NCI-H774 (cell line): ENCODE measurements at places on chromosomes 16 and 17.

GRCh38 chr16:55274391-55274790, 49.6 kb upstream of the IRX6 start:
- DNase-seq, result no peak

DNA sequence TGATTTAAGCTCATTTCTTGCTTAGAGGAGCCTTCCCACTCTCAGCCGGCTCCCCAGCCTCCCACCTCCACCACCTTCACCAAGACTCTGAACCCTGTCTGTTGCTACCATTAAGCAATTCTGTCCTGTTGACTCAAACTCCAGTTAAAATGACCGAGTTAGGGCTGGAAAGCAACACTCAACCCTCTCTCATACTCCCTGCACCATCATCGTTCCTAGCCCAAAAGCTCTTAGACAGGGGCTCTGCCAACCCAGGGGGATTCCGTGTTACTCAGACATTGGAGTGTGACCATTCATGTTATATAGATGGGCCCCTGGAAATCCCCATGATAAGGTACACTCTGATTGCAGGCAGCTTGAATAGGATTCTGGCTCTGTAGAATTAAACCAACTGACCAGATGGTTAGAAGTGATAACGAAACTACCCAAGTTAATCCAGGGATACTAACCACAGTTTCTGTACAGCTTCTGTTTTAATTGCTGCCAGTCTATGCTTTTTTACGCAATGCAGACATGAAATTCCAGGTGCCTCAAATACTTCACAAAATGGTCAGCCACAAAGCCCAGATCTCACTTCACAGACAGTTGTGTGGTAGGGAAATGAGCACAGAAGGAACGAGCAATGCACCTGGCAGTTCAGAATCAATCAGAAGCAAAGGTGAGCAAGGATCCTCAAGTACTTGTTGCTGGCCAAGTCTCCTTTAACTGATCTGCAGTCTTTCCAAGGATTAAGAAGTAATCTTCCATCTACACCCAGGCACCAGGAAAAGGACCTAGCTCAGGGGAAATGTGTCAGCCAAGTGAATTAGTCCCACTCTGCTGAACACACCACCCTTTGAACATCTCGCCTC, 2.1 kb downstream of the SSTR2 start:
- no peak for DNase-seq

DNA sequence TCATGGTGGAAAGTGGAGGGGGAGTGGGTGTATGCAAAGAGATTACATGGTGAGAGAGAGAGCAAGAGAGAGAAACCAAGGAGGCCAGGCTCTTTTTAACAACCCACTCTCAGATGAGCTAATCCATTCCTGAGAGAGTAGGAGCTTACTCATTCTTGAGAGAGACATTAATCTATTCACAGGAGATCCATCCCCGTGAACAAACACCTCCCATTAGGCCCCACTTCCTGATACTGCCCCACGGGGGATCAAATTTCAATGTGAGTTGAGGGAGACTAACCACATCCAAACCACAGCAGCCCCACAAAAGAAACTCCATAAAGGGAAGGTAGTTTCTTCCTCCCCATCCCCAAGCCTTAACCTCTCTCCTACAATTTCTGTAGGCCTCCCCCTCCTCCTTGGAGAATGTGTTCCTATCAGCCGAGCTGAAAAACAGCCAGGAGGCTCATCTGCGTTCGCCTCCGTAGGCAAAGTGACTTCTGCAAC, 450.0 kb downstream of the NPIPA7 start:
- DNase-seq, result no peak

DNA sequence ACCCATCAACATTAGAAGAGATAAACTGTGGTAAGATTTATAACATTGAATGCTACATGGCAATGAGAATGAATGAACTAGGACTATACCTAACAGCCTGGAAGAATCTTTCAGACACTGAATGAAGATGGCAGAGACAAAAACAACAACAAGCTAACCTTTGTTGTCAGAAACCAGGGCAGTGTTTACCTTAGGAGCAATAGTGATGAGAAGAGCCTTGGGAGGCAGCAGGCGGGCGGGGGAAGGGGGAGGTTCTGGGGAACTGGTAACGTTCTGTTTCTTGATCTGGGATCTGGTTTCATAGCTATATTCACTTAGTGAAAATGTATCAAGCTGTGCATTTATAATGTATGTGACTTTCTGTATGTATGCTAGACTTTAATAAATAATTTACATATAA, 139.0 kb upstream of the TNRC6C start:
- no peak for DNase-seq

GRCh38 chr17:9837551-9838471, 12.1 kb downstream of the GLP2R start:
- DNase-seq, result no peak

DNA sequence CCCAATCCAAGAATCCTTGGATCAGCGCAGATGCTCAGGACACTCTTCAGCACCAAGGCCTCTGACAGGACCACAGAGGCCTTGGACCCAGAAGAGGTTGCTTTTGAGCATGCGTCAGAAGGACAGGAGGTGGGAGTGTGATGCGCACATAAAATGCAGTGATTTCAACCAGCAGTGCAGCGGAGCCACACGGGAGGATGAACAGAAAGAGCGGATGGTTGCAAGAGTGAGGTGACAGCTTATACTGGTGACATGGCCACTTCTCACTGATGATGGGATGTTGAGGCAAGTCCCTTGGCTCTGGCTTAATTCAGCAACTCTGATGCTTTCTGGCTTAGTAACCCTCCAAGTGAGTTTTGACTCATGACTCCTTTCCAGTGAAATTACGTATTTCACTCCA, 25.2 kb upstream of the ERN1 start:
- DNase-seq, result no peak

DNA sequence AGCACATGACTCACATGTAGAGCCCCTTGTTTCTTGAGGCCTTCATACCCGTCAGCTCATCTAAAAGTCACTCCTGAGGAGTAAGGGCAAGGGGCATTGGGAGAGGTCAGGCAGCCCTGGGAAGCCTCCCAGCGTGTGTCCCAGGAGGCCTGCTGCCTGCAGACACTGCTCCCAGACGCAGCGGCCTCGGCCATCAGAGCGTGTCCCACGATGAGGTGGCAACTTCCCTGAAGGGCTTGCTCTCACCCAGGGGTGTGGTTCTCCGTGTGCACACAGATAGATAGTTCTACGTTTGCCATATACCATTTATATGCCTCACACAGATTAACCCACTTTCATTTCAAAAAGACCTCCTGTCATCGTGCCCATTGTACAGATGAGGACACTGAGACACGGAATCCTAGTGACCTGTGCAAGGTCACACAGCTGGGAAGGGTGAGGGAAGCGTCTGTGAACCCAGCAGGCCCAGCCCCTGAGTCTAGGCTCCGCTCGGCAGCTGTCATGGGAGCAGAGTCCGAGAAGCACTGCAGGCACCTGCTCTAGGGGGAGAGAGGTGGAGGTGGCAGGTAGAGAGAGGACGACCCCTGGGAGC, 8.3 kb downstream of the TUBB3 start:
- no peak for DNase-seq

DNA sequence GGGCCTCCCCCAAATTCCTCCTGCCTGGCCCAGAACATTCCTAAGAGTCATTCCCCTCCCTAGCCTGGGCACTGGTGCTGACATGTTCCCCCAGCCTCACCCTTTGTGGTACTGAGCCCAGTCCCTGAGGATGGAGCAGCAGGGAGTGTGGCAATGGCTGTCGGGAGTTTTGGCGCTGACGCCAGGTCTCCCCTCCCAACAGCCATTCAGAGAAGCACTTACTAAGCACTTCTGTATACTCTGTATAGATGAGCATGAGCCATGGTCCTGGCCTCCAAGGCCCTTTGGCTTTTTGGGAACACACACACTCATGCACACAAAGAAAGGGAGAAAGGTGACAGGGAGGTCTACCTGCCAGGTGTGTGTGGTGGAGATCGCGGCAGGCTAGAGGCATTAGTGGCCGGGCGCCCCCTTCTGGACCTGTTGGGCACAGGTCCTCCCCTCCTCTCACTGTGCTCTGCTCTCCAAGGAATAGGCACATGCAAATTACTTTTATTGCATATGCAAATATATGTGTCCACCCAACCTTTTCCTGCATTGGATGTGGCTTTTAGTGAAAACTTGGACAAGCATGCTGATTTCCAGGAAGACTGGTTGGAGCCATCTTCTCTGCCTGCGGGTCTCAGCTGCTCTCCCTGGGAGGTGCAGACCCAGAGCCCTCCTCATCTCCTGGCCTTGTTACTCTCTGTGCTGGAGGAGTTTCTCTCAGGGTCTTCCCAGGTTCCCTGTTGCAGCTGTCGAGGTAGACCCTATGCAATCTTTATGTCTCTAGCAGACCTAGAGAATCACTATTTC, 17.4 kb upstream of the C17orf107 start:
- peak; percentile 1 for DNase-seq

GRCh38 chr17:31067691-31068184, 27.0 kb upstream of the NF1 start:
- no peak for DNase-seq

DNA sequence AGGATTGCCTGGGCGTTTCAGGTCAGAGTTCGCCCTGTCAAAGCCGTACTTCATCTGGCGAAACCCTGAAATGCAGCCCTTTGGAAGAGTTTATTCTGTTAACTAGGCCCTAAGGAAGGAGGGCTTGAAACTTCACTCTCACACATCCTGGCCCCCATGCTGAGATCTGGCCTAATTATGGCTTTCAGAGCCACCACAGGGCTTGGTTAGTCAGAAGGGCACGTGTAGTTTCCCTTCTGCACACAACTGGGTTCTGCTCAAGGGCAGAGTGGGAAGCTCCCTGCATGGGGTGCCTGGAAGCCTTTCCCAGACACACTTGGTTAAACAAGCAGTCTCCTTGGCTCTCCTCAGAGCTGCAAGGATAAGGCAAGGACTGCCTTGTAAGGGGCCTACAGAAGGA, 397.3 kb downstream of the SHISA9 start:
- no peak for DNase-seq

- DNase-seq, result peak; percentile 25
Observed at GRCh38 chr17:8158267-8159031, 4.3 kb downstream of the VAMP2 start.

DNA sequence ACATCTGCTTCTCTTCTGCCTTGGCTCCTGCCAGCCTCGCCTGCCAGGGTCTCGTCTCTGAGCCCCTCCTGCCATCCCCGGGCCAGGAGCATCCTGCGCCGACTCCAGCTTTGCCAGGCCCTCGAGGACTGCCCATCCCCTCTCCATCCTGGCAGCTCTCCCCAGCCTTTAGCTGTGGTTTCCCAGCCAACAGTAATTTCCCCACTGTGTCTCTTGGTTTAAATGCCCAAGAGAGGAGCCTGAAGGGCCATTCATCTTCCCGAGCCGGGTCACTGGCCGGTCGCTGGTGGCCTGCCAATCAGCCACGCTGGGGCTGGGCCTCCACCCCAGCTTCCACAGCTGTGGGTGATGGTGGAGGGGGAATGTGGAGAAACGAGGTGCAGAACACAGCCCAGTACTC, 47.8 kb downstream of the MRC2 start:
- no peak for DNase-seq

GRCh38 chr17:2724784-2725164, 13.2 kb upstream of the CLUH start:
- no peak for DNase-seq
